Thymus (tissue), 14 donors: ENCODE measurements at places on chromosomes 7 and 10.

GRCh38 chr7:2450198-2451107 lies 25.7 kb downstream of the GRIFIN start:
- DNase-seq: no peak

DNA sequence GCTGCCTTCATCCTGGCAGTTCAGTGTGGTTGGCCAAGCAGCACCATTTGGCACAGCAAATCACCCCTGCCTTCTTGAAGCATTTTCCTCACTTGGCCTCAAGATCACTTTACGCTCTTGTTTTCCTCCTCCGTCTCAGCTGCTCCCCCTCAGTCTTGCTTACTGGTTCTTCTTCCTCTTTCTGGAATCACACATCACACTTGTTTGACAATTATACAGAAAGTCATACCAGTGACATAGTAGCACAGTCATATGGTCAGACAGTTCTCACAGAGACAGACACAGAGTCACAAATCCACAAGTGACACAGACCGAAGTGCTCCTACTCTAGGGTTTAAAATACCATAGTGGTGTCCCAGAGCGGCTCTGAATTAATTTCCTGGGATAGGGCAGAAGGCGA lies 43.8 kb upstream of the ARL4A start:
- no peak for DNase-seq

GRCh38 chr7:37957221-37957970 lies 37.0 kb downstream of the EPDR1 start:
- no peak for DNase-seq

DNA sequence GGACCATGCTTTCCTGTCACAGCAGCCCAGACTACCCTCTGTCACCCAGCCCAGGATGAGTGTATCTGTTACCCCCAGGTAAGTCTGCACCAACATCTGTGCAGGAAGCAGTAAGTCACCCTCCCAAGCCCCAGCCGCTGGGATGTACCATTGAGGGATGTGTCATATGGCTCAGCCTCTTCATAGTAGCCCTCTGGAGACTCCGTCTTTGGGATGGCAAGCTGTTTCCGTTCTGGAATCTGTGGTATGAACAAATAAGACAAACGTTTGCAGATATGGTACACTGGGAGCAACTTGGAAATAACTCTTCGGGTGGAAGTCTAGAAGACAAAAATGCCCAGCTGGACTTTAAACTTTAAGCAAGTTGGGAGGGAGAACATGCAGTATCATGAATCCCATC lies 81.3 kb downstream of the AFAP1L2 start:
- DNase-seq: no peak

GRCh38 chr7:129832701-129833227 lies 120.0 kb downstream of the UBE2H start:
- DNase-seq: no peak

DNA sequence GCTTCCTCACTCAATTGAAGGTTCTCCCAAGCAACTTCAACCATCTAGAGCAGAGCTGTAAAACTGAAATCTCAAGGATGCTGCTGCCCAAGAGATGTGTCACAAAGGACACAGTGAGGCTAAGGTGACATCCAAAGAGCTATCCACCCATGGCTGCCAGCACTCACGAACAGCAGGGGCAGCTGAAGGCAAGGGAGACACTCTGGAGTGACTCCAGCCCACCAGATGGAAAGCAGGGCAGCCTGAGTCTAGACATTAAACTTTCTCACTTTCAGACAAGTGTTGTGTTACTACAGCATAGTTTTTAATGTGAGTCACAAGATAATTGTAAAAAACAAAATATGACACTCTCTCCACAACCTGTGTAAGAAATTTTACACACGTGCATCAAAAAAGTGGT lies 113.5 kb downstream of the LARP4B start:
- no peak for DNase-seq

- no peak for DNase-seq
These were observed 99.4 kb downstream of the TPST1 start for GRCh38 chr7:66304536-66304935.

DNA sequence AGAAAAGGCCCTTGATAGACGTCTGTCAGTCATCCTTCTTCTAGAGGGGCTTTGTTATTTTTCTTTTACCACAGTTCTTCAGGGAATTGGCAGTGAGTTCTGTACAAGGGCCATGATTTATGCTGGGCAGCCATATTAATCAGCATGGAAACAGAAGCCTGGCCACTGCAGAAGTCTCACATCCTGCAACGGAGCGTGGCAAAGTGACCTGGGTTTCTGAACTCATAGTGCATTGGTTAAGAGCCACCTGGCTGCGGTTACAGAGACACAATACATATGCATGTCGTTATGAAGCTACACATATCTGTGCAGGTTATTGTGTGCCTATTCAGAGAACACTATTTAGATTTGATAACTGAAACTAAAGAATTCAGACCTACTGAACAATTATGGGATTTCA lies 419.4 kb upstream of the CELF2 start:
- no peak for DNase-seq

GRCh38 chr10:93096901-93097300 lies 23.2 kb downstream of the CYP26A1 start:
- DNase-seq: no peak

DNA sequence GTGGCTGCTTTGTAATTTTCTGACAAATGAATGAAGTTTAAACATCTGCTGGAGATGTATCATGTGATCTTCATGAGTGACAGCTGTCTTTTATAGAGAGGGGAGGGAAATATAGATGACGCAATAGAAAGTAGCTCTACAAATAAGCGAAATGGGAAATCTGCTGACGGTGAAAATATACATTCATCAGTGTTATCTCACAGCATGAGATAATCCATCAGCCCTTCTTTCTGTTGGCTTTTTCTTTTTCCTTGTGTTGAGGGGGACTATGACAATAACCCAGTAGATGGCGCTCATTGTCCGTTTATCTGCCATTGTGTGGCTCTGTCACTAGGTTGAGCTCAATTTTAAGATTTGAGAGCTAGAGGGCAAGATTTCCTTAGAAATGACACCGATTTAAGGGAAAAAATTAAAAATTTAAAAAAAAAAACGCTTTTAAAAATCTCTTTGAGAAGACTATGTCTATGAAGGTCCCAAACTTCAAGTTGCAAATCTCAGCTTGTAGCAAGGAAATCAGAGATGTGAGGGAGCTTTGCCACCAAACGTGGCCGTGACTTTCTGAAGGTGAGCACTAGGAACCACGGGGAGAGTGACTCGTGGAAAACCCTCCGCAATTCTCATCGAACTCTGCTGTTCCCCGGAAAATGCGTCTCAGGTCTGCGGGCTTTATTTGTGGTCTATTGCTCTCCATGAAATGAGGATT lies 114.6 kb upstream of the SFMBT2 start:
- DNase-seq: peak; percentile 87

DNA sequence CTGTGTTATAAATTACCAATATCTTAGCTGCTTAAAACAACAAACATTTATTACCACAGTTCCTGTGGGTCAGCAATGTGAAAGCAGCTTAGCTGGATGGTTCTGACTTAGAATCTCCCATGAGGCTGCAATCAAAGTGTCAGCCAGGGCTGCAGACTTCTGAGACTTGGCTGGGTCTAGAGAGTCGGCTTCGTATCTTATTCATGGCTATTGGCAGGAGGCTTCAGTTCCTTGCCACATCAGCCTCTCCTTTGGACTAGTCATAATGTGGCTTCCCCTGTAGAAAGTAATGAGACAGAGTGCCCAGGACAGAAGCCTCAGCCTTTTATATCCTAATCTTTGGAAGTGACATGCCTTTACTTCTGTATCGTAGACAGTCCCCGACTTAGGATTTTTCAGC lies 27.3 kb downstream of the RALA start:
- DNase-seq: no peak

- DNase-seq: no peak
These were observed 82.4 kb downstream of the THSD7A start for GRCh38 chr7:11749629-11750028.

DNA sequence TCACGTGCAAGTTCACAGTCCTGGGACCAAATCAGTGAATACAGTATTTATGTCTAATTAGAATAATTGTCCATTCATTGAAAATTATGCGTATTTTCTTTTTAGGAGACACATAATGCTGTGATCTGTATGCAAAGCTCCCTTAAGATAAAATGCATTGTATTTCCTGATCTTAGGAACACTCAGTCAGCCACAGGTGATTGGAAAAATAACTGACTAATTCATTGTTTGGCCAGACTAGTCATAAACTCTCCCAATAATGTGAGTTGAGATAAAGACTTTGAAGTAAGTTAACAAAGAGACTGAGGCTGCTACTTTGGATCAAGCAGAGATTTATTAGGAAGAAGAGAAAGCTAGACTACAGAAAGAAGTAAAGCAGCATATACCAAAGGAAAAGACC lies 182.2 kb downstream of the GNAI1 start:
- no peak for DNase-seq
